ENCODE measurements at places on chromosomes 2 and 18. TPM values are rescaled to one million over a fixed set of nuclear protein-coding genes. Genes with fewer than 3 reads are reported as not detected.

The CARF gene
- polyA plus RNA-seq, result 1.1 TPM

The MLPH gene
- polyA plus RNA-seq, result not detected

The TUBA4B gene
- not detected for polyA plus RNA-seq

The PROC gene
- 0.17 TPM for polyA plus RNA-seq

The PROKR1 gene
- polyA plus RNA-seq, result not detected

The SOCS6 gene
- 4.8 TPM for polyA plus RNA-seq

The NFU1 gene
- polyA plus RNA-seq, result 56.1 TPM

The SIX3 gene
- not detected for polyA plus RNA-seq

The REG3A gene
- not detected for polyA plus RNA-seq

The GYPC gene
- 36.1 TPM for polyA plus RNA-seq

The ALLC gene
- not detected for polyA plus RNA-seq

The EMILIN2 gene
- 30.5 TPM for polyA plus RNA-seq

The TSPYL6 gene
- not detected for polyA plus RNA-seq

The CHRNG gene
- not detected for polyA plus RNA-seq

The PPP1R1C gene
- polyA plus RNA-seq, result not detected

The DSG4 gene
- polyA plus RNA-seq, result not detected

The IMPA2 gene
- 186 TPM for polyA plus RNA-seq

The STAT4 gene
- 0.52 TPM for polyA plus RNA-seq

The PID1 gene
- polyA plus RNA-seq, result 62.3 TPM

The SPP2 gene
- polyA plus RNA-seq, result not detected

The C1QL2 gene
- polyA plus RNA-seq, result not detected

The SLC30A3 gene
- polyA plus RNA-seq, result not detected

The STARD6 gene
- polyA plus RNA-seq, result not detected

The TANC1 gene
- 0.01 TPM for polyA plus RNA-seq

The ARHGEF33 gene
- polyA plus RNA-seq, result not detected

The SOX11 gene
- polyA plus RNA-seq, result not detected

The AKAIN1 gene
- not detected for polyA plus RNA-seq

The TEX44 gene
- not detected for polyA plus RNA-seq

The CELF4 gene
- not detected for polyA plus RNA-seq

The CEBPZOS gene
- polyA plus RNA-seq, result 18.2 TPM

The RBM44 gene
- polyA plus RNA-seq, result 1.5 TPM

The DNAH6 gene
- not detected for polyA plus RNA-seq

The ANO7 gene
- polyA plus RNA-seq, result not detected

The MYCN gene
- polyA plus RNA-seq, result not detected

The UGGT1 gene
- polyA plus RNA-seq, result 8.6 TPM

The IL36RN gene
- not detected for polyA plus RNA-seq

The POTEC gene
- polyA plus RNA-seq, result not detected

The DYNAP gene
- not detected for polyA plus RNA-seq

The LRP2 gene
- polyA plus RNA-seq, result not detected

The ASXL2 gene
- polyA plus RNA-seq, result 7.1 TPM

The NCKAP1 gene
- polyA plus RNA-seq, result 0.01 TPM

The CDH2 gene
- 0.32 TPM for polyA plus RNA-seq
